ENCODE measurements at places on chromosomes 3 and 15.

- no peak for DNase-seq
Observed at GRCh38 chr3:29555590-29555989, 274.7 kb downstream of the RBMS3 start.

GRCh38 chr3:147400999-147401398 is 5.3 kb downstream of the ZIC4 start:
- DNase-seq: no peak

- DNase-seq: no peak
Observed at GRCh38 chr3:195847055-195847950, 35.6 kb upstream of the MUC4 start.

- DNase-seq: no peak
Observed at GRCh38 chr3:196590279-196590678, 21.8 kb downstream of the FBXO45 start.

DNA sequence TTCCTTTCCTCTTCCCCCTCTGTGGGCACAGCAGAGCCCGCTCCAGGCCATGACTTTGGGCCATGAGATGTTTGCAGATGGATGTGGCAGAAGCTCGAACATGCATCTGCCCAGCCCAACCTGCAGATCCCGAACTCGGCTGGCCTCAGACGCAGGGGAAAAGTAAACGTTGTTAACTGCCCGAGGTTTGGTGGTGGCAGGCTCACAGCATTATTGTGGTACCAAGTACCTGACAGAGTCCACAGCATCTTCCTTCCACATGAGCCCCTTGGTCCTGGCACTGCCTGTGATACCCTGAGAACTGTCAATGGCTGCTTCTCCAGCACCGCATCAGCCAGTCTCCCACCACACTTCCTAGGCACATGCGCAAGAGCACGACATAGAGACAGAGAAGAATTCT is 424.3 kb downstream of the OCA2 start:
- no peak for DNase-seq

DNA sequence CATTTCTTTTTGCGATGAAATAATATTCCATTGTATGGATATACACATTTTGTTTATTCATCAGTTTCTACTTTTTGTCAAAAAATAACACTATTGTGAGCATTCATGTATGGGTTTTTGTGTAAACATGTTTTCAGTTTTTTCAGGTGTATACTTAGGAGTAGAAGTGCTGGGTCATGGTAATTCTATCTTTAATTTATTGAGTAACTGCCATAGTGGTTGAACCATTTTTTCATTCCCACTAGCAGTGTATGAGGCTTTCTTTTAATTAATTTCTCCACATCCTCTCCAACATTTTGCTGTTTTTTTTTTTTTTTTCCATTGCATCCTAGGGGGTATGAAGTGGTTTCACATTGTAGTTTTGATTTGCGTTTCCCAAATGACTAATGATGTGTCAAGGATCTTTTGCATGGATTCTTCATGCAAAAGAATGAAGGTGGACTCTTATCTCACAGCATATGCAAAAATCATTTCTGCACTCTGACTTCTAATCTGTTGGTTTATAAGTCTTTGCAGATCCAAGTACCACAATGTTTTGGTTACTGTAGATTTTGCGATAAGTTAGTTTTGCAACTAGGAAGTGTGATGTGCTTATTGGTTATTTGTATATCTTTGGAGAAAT is 12.6 kb downstream of the ATP2C1 start:
- no peak for DNase-seq

- no peak for DNase-seq
Observed at GRCh38 chr15:51828621-51829375, 655 bp upstream of the TMOD3 start.

DNA sequence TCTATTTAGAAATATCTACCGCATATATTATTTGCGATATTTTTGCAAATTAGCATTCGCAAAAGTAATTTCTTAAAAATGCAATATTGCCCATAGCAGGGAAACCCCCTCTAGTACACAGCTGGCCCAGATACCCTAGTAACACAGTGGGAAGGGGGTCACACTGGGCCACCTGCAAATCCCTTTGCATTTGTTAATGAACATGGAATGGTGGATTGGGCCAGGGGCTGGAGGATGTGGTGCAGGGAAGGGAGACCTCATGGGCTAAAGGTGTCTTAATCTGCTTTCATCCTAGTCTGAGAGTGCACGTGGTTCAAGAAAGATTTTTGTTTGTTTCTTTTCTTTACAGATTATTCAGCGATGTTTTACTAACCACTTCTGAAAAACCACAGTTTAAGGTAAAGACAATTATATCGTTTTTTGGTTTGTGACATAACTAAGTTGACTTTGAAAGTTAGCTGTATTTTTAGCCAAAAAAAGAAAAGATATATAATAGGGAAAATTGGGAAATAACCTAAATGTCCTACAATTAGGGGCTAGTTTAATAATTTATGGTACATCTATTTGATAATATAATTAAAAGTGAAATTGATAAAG is 30.0 kb downstream of the PDHB start:
- no peak for DNase-seq

- DNase-seq: no peak
Observed at GRCh38 chr15:37765786-37766185, 168.7 kb upstream of the TMCO5A start.

DNA sequence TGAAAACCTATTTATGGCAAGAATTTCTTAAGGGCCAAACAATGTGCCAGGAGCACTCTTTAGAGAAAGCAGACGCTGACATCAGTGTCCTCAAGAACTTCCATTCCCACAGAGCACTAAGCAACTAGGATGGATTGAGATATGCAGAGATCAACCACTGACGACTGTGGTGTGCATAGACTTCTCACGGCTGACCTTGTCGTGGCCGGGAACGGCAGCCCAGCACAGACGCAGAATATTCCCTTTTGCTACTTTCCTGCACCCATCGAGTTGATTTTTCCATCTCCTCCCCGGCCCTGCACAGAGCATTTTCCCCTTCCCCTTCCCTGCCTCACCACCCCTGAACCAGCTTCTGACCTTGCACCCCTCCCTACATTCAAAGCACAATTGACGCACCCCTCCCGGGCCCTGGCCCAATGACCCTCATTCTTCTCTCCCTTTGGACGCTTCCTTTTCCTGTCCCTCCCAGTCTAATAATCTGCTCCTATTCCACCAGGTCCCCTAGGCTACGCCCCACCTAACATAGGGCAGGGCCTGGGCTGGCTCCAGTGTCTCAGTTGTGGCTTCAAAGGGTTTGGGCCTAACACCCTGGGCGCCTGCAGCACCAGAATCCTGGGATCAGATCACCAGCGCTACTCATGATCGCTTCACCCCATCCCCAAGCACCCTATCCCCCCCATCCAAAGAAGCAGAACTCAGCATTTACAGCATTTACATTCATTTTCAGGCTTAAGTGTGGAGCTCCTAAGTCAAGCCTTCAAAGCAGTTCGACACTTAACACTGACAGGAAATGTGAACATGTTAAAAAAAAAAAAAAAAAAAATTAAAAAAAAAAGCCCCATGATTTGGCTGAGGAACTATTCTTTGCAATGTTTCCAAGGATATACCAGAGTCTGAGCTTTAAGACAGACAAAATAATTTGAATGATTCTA is 151.2 kb downstream of the FOXP1 start:
- no peak for DNase-seq

DNA sequence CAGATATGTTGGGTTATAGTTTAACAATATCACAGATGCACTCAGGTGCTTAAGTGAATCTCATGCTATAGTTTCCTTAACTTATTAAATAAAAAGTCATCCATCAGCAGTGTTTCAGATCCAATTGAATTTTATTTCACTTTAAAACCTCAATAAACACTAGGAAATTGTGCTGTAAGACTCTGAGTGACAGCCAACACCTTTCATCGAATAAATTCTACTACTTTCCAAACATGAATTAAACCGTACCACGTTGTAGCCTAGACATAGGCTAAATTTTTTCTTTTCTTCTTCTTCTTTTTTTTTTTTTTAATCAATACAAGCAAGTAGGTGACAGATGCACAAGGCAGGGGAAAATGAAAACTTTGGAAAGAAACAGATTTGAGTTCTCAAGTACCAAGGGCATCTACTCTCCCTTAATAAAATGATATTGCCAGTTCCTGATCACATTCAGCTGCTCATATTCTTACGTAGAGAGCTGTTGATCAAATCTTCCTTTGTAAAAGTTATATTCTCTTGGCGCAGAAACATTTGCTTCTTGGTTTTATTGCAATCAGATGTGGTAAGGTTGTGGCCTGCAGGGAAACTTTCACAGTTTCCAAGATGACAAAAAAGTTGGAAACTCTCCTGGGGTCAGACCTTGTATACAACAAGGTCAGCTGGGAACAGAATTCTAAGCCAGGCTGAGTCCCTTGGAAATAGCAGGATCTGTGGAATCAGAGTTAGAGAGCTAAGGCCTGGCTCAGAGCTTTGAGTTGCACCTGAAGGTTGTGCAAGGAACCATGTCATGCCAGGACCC is 147.7 kb downstream of the CD47 start:
- DNase-seq: no peak

GRCh38 chr15:51085764-51086163 is 8.9 kb downstream of the TNFAIP8L3 start:
- no peak for DNase-seq

- DNase-seq: no peak
Observed at GRCh38 chr3:47491777-47492176, 16.0 kb upstream of the SCAP start.

DNA sequence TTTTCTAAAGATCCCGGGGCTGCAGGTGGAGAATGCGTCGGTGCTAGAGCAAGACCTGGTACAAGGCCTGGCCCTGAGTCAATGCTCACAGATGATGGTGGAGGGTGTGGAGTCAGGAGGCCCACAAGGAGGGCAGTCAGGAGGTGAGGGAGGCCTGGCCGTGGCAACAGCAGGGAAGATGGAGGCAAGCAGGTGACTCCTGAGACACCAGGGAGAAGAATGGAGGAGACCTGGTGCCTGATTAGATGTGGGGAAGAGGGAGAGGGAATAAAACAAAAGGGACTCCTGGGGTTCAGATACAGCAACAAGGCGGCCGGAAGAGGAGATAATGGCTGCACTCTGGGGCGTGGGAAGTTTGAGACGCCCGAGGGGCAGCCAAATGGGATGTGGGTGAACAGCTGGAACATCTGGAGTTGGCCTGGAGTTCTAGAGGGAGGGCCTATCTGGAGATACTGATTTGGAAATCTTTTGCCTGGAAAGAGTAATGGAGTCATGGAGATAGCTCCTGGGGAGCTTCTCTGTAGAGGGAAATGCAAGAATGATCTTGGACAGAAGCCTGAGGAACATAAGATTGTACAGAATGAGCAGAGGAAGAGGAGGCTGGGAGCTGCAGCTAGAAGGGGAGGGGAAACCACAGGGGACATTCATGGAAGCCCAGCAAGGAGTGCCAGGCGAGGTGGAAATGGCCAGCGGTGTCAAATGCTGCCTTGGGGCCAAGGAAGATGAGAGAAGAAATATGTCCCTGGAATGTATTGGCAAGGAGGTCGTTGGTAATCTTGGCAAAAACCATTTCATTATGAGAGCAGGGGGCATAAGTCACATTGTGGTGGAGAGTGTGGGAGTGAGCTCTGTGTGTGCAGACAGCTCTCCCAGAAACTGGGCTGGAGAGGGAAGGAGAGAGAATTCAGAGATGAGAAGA is 67.5 kb upstream of the CORO2B start:
- DNase-seq: no peak

DNA sequence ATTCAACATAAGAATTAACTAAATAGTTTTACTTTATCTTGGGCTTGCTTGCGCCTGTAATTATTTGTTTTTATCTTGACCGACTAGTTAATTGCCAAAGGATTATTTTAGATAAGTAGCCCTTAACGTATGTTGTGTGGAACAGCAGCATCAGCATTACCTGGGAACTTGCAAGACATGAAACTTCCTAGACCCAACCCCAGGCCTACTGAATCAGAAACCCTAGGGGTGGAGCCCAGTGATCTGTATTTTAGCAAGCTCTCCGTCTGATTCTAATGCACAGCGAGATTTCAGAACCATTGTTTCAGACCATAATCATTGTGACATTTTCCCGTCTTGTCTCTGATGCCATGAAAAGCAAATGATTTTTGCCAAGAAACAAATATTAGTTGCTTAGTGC is 31.1 kb downstream of the FILIP1L start:
- DNase-seq: no peak

DNA sequence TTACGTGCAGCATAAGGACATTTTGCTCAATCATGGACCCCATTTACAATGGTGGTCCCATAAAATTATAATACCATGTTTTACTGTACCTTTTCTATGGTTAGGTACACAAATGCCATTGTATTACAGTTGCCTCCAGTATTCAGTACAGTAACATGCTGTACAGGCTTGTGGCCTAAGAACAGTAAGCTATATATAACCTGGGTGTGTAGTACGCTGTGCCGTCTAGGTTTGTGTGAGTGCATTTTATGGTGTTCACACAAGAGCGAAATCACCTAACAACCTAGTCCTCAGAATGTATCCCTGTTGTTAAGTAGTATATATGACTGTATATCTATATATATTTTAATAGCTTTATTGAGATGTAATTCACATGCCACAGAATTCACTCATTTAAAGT is 12.5 kb downstream of the ASB7 start:
- no peak for DNase-seq

GRCh38 chr3:117444175-117444574 is 734.6 kb downstream of the TUSC7 start:
- DNase-seq: no peak

DNA sequence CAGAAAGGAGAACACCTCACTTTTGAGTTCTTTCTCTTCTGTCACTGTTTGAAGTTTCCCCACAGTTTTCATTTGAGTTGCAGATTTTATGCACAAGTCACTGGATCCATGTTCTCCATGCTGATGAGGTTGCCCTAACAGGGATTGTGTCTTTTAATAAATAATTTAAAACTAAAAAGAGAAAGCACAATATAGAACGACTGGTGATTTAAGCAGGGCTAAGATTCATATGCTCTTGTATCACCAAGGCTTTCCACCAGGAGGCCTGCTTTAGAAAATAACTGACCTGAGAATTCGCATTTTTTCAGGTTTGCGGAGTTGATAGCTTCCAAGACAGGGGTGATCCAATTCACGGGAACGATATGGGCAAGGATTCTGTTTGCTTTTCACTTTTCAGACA is 252.0 kb upstream of the VEPH1 start:
- DNase-seq: no peak

GRCh38 chr3:197513953-197514785 is 41.6 kb downstream of the BDH1 start:
- DNase-seq: no peak

GRCh38 chr3:113261626-113262303 is 50.4 kb downstream of the BOC start:
- no peak for DNase-seq

Measured in HuH-7 (cell line).